Heart right ventricle (tissue), 16 donors: ENCODE measurements at places on chromosomes 4 and X. TPM values are rescaled to one million over a fixed set of nuclear protein-coding genes. Genes with fewer than 3 reads are reported as not detected.

The GUCY1B1 gene
- total RNA-seq = 10.7 TPM

The CDX4 gene
- total RNA-seq = not detected

GRCh38 chrX:42274151-42274550 lies 350.8 kb upstream of the CASK start:
- no peak for DNase-seq

GRCh38 chr4:109155084-109155483 lies 147.4 kb downstream of the COL25A1 start:
- DNase-seq = no peak

DNA sequence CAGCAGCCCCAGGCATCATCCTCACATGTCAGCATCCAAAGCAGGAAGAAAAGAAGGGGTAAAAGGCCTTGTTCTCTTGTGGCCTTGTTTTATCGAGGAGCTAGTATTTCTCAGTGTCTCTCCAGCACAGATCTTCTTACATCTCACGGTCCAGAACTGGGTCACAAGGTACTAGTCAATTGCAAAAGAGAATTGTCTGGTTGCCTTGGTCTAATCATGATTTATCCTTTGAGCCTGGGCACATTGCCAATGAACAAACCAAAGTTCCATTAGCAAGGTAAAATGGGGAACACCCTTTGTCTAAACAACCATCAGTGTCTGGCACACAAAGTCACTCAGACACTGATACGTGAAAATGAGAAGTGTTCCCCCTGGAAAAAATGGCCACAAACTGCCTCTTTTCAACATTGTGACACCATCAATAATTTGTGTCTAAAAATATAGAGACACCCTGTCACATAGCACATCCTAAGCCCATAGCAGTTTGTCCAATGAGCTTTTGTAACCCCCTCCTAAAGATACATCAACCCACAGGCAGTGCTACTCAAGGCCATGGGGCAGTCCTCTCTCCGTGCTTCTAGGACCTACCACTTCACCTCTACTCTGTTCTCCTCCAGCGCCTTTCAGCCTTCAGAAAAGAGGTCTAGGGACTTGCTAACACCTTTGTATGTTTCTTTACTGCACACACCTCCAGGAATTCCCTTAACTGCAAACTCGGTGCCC lies 534.4 kb downstream of the MID1IP1 start:
- no peak for DNase-seq

GRCh38 chr4:37805091-37805490 lies 21.4 kb upstream of the PGM2 start:
- no peak for DNase-seq

DNA sequence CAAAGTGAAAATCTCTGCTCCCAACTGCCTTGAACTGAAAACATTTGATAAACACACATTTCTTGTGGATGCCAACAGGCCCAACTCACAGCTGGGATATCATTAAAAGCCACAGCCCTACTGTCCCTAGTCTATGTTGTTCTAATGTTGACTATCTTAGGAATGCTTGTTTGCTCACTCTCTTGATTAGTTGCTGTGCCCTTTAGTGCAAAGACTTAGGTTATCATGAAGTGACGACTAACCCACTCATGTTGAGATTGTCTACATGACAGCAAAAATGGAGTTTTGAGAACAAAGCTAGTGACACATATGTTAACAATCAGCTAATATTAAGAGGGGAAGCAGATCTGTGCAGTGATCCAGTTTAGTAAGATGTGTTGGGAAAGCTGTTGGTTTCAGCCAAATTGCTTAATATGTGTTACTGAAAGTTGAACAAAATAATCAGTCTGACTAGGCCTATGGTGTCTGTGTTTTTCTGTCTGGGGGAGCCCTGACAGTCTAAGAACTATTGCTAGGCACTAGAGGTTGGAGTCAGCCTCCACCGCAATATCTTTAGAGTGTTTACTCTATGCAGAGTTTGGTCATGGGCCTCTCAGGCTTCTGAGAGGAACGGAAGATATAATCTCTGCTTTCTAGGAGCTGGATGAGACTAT lies 125.5 kb downstream of the ATG4A start:
- DNase-seq = no peak

DNA sequence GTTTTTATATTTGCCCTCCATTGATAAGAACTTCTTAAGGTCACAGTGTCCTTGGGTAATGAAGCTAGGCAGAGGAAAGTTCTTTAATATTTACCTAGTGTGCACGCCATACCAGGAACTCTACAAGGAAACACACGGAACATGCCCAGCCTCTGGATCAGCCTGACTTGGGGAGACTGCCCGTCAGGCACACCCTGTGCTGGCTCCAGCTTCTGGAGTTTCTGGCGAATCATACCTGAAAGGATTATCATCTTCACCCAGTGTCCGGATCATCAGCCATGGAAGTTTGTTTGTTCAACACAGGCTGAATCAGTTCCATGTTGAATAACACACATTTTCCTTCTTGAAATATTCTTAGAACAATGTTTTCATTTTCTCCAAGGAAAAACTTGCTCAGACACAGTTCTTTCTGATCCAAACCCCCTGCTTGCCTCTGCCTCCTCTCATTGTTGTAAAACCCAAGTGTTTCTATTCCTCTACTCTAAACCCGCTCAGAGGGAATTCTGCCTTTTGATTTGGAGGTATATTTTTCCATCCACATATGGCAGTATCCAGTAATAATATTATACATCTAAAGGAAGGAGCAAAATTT lies 176.7 kb downstream of the SHROOM3 start:
- no peak for DNase-seq

GRCh38 chr4:151657896-151658295 lies 102.9 kb downstream of the GATB start:
- no peak for DNase-seq

DNA sequence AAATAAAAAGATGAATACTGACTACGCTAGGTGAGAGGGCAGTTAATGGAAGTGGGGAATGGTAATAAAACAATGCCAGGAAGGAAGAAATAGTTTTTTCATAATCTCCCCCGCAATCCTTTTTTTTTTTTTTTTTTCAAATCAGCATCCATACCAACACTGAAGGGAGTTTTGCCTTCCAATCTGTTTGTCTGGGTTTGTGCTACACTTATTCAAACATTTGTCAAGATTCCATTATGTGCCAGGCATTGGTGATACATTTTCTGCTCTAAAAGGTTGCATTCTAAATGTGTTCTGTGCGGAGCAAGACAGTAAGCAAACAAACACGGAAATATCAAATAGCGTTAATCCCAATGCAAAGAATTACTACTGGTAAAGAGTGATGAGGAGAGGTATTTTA lies 437.9 kb upstream of the BOD1L1 start:
- no peak for DNase-seq

- no peak for DNase-seq
These were observed 106.4 kb upstream of the GPM6B start for GRCh38 chrX:13923289-13923688.

DNA sequence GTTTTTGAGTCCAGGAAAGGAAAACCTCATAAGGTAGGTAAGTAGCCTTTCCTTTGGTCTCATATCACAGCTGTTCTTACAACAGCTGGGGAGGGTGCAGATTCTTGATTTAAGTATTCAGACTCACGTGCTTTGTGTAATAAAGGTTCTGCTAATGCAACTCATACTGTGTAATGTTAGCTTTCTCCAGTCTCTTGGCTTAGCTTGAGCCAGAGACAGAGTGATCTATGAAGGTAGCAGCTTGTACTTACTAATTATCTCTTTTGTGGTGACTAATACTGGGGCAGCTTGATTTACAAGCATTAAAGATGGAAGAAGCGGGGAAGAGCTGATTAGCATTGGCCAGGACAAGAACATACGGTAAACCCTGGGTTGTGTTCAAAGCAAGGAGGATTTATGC lies 80.3 kb downstream of the LNX1 start:
- DNase-seq = no peak

- no peak for DNase-seq
These were observed 52.7 kb downstream of the ADGRA3 start for GRCh38 chr4:22463179-22463578.

DNA sequence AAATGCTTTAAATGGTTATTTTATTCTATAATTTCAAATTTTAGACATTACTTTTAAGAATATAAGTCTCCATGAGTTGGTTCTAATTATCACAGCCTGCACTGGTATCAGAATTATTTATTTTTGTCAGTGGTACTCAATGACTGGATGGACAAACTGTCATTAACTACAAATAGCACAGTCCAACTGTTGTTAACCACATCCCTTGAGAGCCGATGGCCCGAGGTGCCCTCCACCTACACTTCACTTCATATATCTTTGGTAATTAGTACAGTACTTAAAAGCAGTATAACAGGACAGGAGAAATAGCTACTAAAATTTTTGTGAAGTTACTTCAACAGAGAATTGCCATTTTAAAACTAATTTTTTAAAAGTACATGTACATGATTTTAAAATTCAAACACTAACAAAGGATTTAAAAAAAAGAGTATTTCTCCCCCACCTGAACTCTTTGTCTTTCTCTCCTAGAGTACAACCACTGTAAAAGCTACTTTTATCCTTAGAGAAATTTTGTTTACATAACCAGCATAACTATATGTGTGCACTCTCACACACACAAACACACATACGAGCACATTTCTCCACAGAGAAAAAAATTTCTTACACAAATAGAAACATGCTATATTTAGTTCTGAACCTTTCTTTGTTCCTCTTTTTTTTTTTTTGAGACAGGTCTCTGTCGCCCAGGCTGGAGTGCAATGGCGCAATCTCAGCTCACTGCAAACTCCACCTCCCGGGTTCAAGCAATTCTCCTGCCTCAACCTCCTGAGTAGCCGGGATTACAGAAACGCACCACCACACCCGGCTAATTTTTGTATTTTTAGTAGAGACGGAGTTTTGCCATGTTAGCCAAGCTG lies 6.5 kb downstream of the TIFA start:
- DNase-seq = no peak
